Right atrium auricular region (tissue), 2 donors: ENCODE measurements at places on chromosomes 5 and 9. TPM values are rescaled to one million over a fixed set of nuclear protein-coding genes. Genes with fewer than 3 reads are reported as not detected.

The FCN2 gene
- not detected for total RNA-seq

The BAAT gene
- 0.20 TPM for total RNA-seq

The ASPN gene
- 29.0 TPM for total RNA-seq

The ALDOB gene
- 0.85 TPM for total RNA-seq

The SMIM33 gene
- total RNA-seq: not detected

The SYK gene
- total RNA-seq: 3.4 TPM

DNA sequence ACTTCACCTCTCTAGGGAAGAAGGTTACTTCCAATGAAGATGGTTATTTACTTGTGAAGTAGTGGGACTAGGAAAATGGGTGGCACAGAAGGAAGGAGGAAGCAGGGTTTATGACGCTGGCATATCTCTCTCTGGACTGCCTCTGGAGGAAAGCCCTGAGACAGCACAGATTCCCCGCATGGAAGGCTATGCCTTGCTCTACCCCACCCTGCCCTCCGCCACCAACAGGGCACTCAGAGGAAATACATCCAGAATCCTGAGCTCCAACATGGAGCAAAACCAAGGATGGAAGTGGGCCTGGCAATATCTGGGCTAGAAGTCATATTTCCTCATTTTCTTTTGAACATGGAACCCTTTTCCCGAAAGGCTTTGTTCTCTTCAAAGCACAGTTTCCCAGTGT, 346.9 kb downstream of the ZSWIM6 start:
- H3K27me3 ChIP-seq: no peaks in the 10 kb centered on the region
- H3K27ac ChIP-seq: no peak overlapping the region
- no peaks in the 10 kb centered on the region for H3K4me1 ChIP-seq
- DNase-seq: no peak
- H3K36me3 ChIP-seq: no peaks in the 10 kb centered on the region
- H3K4me3 ChIP-seq: no peak overlapping the region

DNA sequence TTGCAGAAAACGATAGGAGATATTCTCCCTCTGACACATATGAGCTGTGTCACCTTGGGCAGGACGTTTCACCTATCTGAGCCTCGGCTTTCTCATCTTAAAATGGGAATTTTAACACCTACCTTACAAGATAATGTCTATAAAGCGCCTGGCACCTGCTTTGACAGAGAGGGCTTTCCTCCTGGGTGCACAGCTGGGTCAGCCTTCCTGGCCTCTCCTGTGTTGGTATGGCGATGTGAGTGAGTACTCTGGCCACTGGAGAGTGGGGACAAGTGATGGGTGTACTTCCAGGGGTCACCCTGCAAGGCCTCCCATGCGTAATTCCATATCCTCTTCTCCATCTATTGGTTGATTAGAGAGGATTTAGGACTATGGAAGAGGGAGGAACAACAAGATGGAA, 113.1 kb upstream of the SMIM23 start:
- no peaks in the 10 kb centered on the region for H3K27me3 ChIP-seq
- H3K4me1 ChIP-seq: no peaks in the 10 kb centered on the region
- no peak overlapping the region for H3K27ac ChIP-seq
- H3K4me3 ChIP-seq: no peak overlapping the region
- DNase-seq: peak; percentile 7

GRCh38 chr5:143495110-143495509, 91.6 kb upstream of the NR3C1 start:
- H3K27me3 ChIP-seq: no peaks in the 10 kb centered on the region
- H3K27ac ChIP-seq: no peak overlapping the region
- DNase-seq: no peak
- H3K4me3 ChIP-seq: no peak overlapping the region
- no peaks in the 10 kb centered on the region for H3K4me1 ChIP-seq
- H3K36me3 ChIP-seq: no peaks in the 10 kb centered on the region

- H3K4me3 ChIP-seq: no peak overlapping the region
- no peaks in the 10 kb centered on the region for H3K27me3 ChIP-seq
- H3K4me1 ChIP-seq: no peaks in the 10 kb centered on the region
- H3K27ac ChIP-seq: no peak overlapping the region
Measured at GRCh38 chr5:106076655-106077054, 1594.1 kb downstream of the EFNA5 start.

DNA sequence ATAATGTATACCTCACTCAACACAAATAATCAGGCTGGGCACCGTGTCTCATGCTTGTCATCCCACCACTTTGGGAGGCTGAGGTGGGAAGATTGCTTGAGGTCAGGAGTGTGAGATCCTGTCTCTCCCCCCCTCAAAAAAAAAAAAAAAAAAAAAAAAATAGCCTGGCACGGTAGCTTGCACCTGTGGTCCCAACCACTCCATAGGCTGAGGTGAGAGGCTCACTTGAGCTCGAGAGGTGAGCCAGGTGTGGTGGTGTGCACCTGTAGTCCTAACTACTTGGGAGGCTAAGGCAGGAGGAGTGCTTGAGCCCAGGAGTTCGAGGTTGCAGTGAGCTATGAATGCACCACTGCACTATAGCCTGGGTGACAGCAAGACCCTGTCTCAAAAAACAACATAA, 9.6 kb upstream of the ETF1 start:
- no peak for DNase-seq
- peaks cover 41% of the 10 kb centered on the region for H3K36me3 ChIP-seq
- H3K27ac ChIP-seq: no peak overlapping the region
- no peaks in the 10 kb centered on the region for H3K27me3 ChIP-seq

DNA sequence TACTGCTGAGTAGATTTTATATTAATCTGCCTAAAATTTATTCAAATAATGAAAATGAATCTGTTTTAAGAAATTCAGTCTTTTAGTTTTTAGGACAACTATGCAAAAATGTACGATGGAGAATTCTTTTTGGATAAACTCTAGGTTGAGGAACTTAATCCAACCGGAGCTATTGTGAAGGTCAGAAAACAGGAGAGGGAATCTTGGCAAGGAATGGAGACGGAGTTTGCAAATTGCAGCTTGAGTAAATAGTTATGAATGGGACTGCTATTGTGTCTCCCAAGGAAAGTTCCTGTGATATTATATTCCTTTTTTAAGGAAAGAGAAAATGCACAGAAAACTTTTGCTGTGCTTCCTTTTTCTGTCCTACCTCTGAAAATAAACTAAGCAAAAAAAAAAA, 67.9 kb downstream of the IQGAP2 start:
- H3K4me3 ChIP-seq: no peak overlapping the region
- H3K27me3 ChIP-seq: no peaks in the 10 kb centered on the region

- H3K27ac ChIP-seq: no peak overlapping the region
- H3K27me3 ChIP-seq: no peaks in the 10 kb centered on the region
- H3K36me3 ChIP-seq: no peaks in the 10 kb centered on the region
- H3K4me1 ChIP-seq: peaks cover 6% of the 10 kb centered on the region
Measured at GRCh38 chr5:133602835-133603380, 9.4 kb downstream of the FSTL4 start.

- no peaks in the 10 kb centered on the region for H3K4me1 ChIP-seq
- H3K4me3 ChIP-seq: no peak overlapping the region
- H3K36me3 ChIP-seq: no peaks in the 10 kb centered on the region
- no peaks in the 10 kb centered on the region for H3K27me3 ChIP-seq
- DNase-seq: no peak
Measured at GRCh38 chr5:96381526-96381925, 51.5 kb downstream of the PCSK1 start.

DNA sequence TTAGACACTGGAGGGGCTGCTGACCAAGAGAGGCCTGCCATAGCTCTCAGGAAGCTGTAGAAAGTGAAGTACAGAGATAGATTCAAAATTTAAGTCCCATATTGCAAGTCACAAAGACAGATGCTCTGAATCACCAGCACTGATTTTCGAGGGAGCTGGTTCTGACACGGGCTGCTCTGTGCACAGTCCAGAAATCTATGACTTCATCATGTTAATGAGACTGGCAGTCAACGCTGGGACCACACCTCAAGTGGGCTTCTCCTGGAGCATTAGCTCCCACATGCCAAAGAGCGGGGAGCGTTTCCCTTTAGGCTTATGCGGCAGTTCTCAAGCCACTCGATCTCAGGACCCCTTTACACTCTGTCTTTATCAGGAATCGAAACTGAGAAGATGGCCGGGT, 34.2 kb upstream of the FAT2 start:
- H3K4me1 ChIP-seq: peaks cover 36% of the 10 kb centered on the region
- no peak overlapping the region for H3K27ac ChIP-seq
- no peak for DNase-seq
- H3K27me3 ChIP-seq: no peaks in the 10 kb centered on the region
- no peaks in the 10 kb centered on the region for H3K36me3 ChIP-seq
- no peak overlapping the region for H3K4me3 ChIP-seq

DNA sequence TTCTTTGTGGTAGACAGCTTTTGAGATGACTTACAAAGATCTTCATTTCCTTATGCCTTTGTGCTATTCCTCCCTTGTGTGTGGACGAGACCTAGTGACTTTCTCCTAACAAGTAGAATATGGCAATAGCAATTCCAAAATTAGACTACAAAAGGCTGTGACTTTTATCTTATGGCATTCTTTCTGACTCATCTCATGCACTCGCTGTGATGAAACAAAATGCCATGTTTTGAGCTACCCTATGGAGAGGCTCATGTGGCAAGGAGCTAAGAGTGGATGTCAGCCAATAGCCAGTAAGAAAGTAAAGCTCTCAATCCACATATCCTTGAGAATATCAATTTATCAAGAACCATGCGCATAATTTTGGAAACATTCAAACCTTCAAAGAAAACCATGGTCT, 380.5 kb upstream of the SMC2 start:
- no peak for DNase-seq
- H3K27ac ChIP-seq: no peak overlapping the region
- no peaks in the 10 kb centered on the region for H3K27me3 ChIP-seq

GRCh38 chr9:86945728-86946200, 1.5 kb downstream of the GAS1 start:
- H3K27ac ChIP-seq: peak overlapping the region; percentile 88
- H3K36me3 ChIP-seq: no peaks in the 10 kb centered on the region
- peaks cover 31% of the 10 kb centered on the region for H3K4me1 ChIP-seq
- H3K4me3 ChIP-seq: peak overlapping the region; percentile 80
- H3K27me3 ChIP-seq: no peaks in the 10 kb centered on the region
- DNase-seq: no peak

DNA sequence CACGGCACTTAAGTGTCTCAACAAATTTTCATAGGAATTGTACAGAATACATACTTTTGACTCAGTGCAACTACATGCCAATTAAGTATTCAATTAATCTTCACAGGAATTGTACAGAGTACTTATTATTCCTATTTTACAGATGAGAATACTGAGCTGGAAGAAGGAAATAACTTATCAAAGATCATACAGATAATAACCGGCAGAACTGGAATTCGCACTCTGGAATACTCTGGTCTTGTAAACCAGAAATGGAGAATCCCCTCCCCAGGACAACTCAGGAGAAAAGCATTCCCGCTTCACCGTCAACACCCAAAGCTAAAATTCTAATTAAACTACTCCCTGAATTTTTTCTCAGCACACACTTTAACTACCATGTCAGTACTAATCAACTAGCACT, 112.7 kb downstream of the HOMER1 start:
- no peak overlapping the region for H3K4me3 ChIP-seq
- H3K36me3 ChIP-seq: no peaks in the 10 kb centered on the region
- no peak overlapping the region for H3K27ac ChIP-seq

GRCh38 chr5:976849-977751, 31.5 kb upstream of the NKD2 start:
- no peak overlapping the region for H3K27ac ChIP-seq
- H3K4me1 ChIP-seq: no peaks in the 10 kb centered on the region
- H3K36me3 ChIP-seq: no peaks in the 10 kb centered on the region
- DNase-seq: no peak
- no peak overlapping the region for H3K4me3 ChIP-seq

GRCh38 chr9:111957856-111958631, 61.4 kb downstream of the UGCG start:
- peaks cover 19% of the 10 kb centered on the region for H3K4me1 ChIP-seq
- peak; percentile 65 for DNase-seq
- H3K36me3 ChIP-seq: no peaks in the 10 kb centered on the region
- H3K4me3 ChIP-seq: no peak overlapping the region

GRCh38 chr5:88787856-88788255, 95.1 kb downstream of the MEF2C start:
- no peak for DNase-seq
- H3K4me3 ChIP-seq: no peak overlapping the region
- H3K4me1 ChIP-seq: peaks cover 36% of the 10 kb centered on the region
- H3K36me3 ChIP-seq: no peaks in the 10 kb centered on the region
- H3K27me3 ChIP-seq: no peaks in the 10 kb centered on the region

GRCh38 chr5:133048993-133049725, 2.7 kb upstream of the HSPA4 start:
- H3K4me3 ChIP-seq: peak overlapping the region; percentile 2
- no peak for DNase-seq
- no peaks in the 10 kb centered on the region for H3K36me3 ChIP-seq

DNA sequence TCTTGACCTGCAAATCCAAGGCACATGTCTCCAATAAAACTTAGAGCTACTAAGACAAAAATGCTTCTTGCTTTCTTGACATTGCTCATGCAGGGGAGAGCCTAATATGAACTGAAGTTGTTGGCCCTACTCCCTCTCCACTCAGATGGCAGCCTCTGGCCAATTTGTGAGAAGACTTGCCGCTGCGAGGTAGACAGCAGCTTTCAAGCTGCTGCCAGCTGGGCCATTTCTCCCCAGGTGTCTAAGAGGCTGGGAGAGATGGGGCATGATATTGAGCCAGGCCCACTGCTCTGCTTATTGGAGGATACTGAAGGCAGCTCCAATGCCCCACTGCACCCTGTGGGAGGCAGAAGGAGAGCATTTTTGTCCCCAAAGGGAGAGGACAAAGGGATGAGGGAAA, 380.5 kb downstream of the RASEF start:
- DNase-seq: no peak
- no peaks in the 10 kb centered on the region for H3K4me1 ChIP-seq
- no peaks in the 10 kb centered on the region for H3K36me3 ChIP-seq
- H3K4me3 ChIP-seq: no peak overlapping the region
- H3K27me3 ChIP-seq: no peaks in the 10 kb centered on the region

- no peak overlapping the region for H3K4me3 ChIP-seq
- H3K36me3 ChIP-seq: no peaks in the 10 kb centered on the region
- H3K27me3 ChIP-seq: no peaks in the 10 kb centered on the region
- DNase-seq: no peak
- peaks cover 5% of the 10 kb centered on the region for H3K4me1 ChIP-seq
Measured at GRCh38 chr5:81533629-81534405, 139.9 kb upstream of the ACOT12 start.

DNA sequence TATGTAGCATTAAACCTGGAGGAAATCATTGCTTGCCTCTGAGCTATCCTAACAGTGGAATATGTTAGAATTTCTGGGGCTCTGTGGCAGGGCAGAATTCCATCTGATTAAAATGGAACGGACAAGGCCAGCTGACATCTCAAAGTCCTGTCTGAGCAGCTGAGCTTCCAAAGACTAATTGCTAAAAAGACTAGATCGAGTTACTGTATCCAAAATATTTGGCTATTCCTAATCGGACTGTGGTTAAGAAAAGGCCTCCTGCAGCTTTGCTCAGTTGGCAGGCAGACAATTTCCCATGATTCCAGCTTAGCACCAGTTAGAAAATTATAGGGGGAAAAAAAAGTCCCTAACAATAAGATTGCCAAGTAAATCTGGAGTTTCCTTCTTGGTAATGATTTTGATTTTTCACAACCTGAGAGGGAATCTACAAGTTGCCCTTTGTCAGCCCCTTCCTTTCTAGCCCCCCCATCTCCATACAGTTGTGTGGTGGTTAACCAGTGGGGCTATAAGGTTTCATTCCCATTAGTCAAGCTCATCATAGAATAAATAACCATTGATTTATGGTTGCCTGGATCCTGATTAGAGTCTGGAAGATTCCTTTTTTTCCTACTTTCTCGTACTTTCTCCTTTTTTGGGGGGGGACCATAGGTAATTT, 26.4 kb downstream of the PTGR1 start:
- no peak for DNase-seq
- H3K36me3 ChIP-seq: peaks cover 90% of the 10 kb centered on the region
- H3K27ac ChIP-seq: no peak overlapping the region
- no peaks in the 10 kb centered on the region for H3K27me3 ChIP-seq
- no peaks in the 10 kb centered on the region for H3K4me1 ChIP-seq
